ENCODE measurements at places on chromosomes 2 and 18.

- no peak for DNase-seq
Observed at GRCh38 chr18:35239314-35239713, 1.5 kb upstream of the ZNF397 start.

DNA sequence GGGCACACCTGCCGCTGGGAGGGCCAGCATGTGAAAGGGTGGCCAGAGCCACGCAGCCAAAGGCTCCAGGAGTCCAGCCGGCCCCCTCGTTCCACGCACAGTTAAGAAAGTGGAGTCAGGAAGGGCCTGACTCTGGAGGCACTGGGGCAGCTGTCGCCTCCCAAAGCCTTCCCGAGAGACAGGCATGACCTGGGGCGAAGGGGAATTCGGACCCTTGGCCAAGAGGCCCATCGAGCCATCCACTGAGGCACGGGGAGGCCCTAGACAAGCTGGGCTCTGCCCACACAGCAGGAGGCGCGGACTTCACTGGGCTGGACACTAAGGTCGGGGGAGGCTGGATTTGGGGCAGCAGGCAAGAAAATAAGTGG is 38.5 kb upstream of the SNED1 start:
- DNase-seq = no peak

GRCh38 chr2:105712166-105712915 is 32.4 kb upstream of the NCK2 start:
- no peak for DNase-seq

GRCh38 chr2:198098918-198099317 is 294.5 kb downstream of the PLCL1 start:
- DNase-seq = no peak

DNA sequence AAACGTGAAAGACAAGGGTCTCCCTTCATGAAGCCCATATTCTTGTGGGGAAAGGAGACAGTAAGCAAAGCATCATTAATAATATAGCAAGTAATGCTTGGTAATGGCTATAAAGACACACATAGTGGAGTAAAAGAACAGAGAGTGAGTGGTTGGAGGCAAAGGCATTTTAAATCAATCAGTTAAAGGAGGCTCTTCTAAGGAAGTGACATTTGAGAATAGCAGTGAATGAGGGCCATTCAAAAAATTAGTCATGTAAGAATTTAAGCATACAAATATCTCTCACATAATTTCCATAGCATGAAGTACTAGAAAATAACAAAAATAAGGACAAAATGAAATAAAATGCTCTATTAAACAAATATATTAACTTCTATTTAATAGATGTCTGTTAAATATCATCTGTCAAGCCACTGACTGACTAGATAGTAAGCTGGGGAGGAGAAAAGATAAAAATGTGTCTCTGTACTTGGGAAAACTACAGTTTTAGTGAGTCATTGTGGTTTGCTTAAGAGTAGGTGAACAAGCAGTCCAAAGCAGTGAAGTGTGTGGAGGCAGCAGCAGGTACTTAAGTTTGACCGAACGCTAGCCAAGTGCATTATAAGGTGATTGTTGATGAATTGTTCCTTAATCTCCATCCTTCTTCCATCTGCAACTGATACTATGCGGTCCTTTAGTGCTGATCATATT is 160.1 kb downstream of the PARD3B start:
- DNase-seq = no peak

- DNase-seq = no peak
Observed at GRCh38 chr18:495017-495416, 5.5 kb downstream of the COLEC12 start.

DNA sequence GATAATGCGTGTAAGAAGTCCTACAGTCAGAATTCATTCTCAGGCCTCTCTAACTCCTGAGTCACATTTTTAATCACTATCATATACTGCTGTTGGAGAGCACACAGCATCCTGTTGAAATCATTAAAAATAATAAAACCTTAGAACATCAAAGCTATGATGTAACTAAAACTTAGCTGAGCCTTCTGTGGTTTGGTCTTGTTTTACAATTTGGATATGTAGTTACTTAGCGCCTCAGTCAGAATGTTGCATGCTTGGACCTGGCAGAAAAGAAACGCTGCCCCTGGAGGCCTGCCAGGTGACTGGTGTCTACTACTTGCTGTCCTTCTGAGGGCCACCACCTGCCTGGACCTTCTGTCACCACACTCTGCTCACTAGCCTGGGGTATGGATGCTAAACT is 261.1 kb upstream of the RASGRP3 start:
- no peak for DNase-seq

DNA sequence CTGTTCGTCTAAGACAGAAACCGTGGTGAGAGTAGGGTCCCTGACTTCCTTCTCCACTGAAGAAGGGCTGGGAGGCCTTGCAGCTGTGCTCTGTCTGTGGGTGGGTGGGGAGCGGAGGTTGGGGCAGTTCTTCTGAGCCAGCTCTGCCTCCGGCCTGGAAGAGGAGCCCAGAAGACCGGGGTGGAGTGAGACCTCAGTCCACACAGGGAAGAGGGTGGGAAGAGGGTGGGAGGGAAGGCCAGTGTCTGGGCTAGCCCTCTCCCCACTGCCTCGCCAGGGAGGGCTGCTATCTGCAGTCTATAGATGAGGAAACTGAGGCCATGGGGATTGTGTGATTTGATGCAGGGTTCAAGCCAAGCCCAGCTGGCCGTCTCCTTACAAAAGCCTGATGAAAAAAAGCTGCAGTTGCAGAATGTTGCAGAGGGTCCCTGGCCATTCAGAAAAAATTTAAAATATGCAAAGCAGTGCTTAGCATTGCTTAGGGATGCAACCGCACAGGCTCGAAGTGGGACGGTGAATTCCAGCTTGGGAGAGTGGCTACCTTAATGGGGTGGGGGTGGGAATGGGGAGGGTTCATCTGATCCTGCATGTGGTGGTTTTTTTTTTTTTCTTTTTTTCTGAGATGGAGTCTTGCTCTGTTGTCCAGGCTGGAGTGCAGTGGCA is 181.6 kb upstream of the HS6ST1 start:
- no peak for DNase-seq
